ENCODE measurements at places on chromosomes 16 and 17.

DNA sequence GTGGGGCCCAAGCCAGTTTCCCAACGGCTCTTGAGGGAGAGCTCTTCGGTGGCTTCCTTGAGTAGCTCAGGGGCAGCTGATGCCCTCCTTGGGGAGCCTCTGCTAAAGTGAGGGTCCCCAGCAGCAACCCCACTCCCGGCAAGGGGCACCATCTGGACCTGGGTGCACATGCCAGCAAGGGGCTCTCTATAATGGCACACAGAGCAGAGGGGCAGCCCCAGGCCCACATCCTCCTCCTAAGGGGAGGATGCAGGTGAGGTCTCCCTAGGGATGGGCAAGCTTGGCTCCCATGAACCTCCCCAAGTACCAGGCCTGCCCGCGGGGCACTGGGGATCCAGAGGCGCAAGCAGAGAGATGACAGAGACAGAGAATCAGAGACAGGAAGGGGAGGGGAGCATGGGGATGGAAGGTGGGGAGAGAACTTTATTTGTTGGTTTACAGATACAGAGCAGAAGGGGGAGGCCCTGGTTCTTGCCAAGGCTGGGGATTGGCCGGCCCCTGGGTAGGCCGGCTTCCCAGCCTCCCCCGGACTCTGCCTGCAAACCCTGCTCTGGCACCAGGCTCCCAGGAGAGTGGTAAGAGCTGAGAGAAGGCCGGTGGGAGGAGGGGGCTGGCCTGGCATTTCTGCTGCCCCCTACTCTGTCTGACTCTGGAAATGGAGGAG lies 61.4 kb downstream of the SRCIN1 start:
- no peak overlapping the region for H3K27ac ChIP-seq
- H3K4me1 ChIP-seq: peaks cover 2% of the 10 kb centered on the region
- no peaks in the 10 kb centered on the region for H3K27me3 ChIP-seq
- no peaks in the 10 kb centered on the region for H3K36me3 ChIP-seq

- no peak overlapping the region for H3K27ac ChIP-seq
- H3K27me3 ChIP-seq: no peaks in the 10 kb centered on the region
- H3K4me3 ChIP-seq: no peak overlapping the region
- DNase-seq: no peak
- no peaks in the 10 kb centered on the region for H3K36me3 ChIP-seq
- peaks cover 16% of the 10 kb centered on the region for H3K4me1 ChIP-seq
These were observed 10.9 kb downstream of the RARA start for GRCh38 chr17:40319651-40320540.

- no peak overlapping the region for H3K4me3 ChIP-seq
- H3K27ac ChIP-seq: no peak overlapping the region
- no peaks in the 10 kb centered on the region for H3K4me1 ChIP-seq
- DNase-seq: no peak
These were observed 518.8 kb upstream of the SOX9 start for GRCh38 chr17:71601894-71602504.

DNA sequence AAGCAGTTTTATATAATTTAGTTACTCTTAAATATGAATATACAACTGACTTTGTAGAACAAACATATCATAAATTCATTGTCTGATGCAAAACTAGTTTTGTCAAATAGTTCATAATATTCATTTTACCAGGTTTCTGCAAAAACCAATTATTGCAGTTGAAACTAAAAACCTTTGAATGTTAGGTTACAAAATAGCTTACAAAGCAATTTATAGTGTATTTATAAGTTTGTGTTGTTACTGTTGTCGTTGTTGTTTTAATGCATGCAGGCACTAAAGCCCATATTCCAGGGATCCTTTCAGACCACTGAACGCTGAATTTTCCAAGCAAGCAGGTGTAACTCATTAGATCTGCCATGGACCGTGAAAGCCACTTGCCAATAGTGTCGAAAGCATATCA lies 427.6 kb downstream of the ZFHX3 start:
- H3K36me3 ChIP-seq: no peaks in the 10 kb centered on the region
- no peak overlapping the region for H3K27ac ChIP-seq
- no peaks in the 10 kb centered on the region for H3K27me3 ChIP-seq
- no peak for DNase-seq
- H3K4me1 ChIP-seq: no peaks in the 10 kb centered on the region

- no peaks in the 10 kb centered on the region for H3K27me3 ChIP-seq
- no peak overlapping the region for H3K27ac ChIP-seq
- peaks cover 18% of the 10 kb centered on the region for H3K36me3 ChIP-seq
- no peak for DNase-seq
- H3K4me3 ChIP-seq: peak overlapping the region; percentile 83
These were observed 388 bp downstream of the OXLD1 start for GRCh38 chr17:81666092-81666341.

GRCh38 chr17:7881276-7882054 lies 7.1 kb upstream of the CHD3 start:
- H3K4me3 ChIP-seq: no peak overlapping the region
- no peaks in the 10 kb centered on the region for H3K36me3 ChIP-seq
- DNase-seq: no peak
- 0 out of 2 replicates have a peak, but pooled peaks cover 2% of the 10 kb centered on the region for H3K4me1 ChIP-seq
- H3K27ac ChIP-seq: no peak overlapping the region

GRCh38 chr16:67260426-67261063 lies 11.8 kb downstream of the SLC9A5 start:
- no peak overlapping the region for H3K4me3 ChIP-seq
- no peak for DNase-seq
- H3K36me3 ChIP-seq: peaks cover 3% of the 10 kb centered on the region
- no peaks in the 10 kb centered on the region for H3K4me1 ChIP-seq

DNA sequence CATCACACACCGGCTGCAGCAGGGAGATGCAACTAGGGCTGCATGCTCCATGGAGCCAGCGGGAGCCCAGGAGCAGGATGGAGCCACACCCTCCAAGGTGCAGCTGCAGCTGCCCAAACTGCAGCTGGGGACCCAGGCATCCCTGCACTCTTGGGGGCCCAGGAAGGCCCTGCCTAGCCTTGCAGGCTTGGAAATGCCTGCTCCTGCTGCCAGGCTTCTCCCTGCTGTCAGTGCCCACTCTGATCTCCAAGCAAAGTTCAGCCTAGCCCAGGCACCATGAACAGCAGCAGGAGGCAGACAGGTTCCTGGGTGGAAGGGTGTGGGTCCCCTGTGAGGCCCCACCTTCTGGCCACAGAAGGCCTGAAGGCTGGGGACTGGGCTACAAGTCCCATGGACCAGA lies 1057.1 kb downstream of the CDH8 start:
- no peak overlapping the region for H3K4me3 ChIP-seq
- no peak for DNase-seq
- no peaks in the 10 kb centered on the region for H3K36me3 ChIP-seq
- H3K27ac ChIP-seq: no peak overlapping the region
- H3K4me1 ChIP-seq: no peaks in the 10 kb centered on the region

DNA sequence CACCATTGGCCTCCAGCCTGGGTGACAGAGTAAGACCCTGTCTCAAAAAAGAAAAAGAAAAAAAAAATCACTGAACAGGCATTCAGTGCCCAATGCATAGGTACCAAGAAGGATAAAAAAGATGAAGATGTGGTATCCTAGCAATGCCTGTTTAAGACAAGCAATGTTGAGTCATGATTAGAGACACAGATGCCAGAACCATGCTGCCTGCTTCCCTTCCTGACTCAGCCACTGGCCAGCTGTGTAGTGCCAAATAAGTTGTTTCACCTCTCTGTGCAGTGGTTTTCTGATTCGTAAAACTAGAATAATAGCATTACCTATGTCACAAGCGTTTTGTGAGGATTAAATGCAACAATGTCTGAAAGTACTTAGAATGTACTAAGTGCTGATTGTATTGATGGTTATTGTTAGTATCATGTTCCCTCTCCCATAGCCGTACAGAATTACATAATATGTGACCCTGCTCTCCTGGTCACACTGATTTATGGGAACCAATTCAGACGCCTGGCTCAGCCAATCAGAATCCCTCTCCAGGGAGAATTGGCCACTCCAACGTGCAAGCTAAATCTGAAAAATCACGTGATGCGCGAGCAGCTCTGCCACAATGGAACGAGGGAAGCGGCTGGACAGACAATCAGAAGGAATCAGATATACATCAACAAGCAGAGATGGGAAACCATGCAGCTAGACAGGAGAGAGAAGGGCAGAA lies 241.9 kb downstream of the SLC39A11 start:
- no peak overlapping the region for H3K4me3 ChIP-seq
- no peaks in the 10 kb centered on the region for H3K4me1 ChIP-seq
- no peaks in the 10 kb centered on the region for H3K36me3 ChIP-seq
- no peaks in the 10 kb centered on the region for H3K27me3 ChIP-seq
- DNase-seq: no peak

- H3K27ac ChIP-seq: no peak overlapping the region
- no peaks in the 10 kb centered on the region for H3K36me3 ChIP-seq
- no peaks in the 10 kb centered on the region for H3K4me1 ChIP-seq
- no peak for DNase-seq
- H3K27me3 ChIP-seq: no peaks in the 10 kb centered on the region
These were observed 77.1 kb downstream of the PRKCA start for GRCh38 chr17:66379544-66379943.

GRCh38 chr16:55506083-55506482 lies 2.8 kb upstream of the LPCAT2 start:
- no peak for DNase-seq
- no peaks in the 10 kb centered on the region for H3K27me3 ChIP-seq
- H3K4me1 ChIP-seq: peaks cover 2% of the 10 kb centered on the region
- H3K27ac ChIP-seq: no peak overlapping the region
- H3K4me3 ChIP-seq: no peak overlapping the region
- H3K36me3 ChIP-seq: no peaks in the 10 kb centered on the region

DNA sequence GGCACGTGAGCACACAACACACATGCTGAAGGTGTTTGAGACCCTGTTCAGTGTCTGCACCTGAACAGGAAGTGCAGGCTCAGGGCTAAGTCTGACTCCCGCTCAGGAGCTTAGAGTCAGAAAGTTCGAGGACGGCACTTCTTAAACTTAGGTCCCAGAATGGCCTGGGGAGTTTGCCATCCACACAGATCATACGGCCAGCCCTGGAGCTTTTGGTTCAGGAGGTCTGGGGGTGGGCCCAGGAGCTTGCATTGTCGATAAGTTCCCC lies 4.0 kb upstream of the CAMKK1 start:
- no peak overlapping the region for H3K27ac ChIP-seq
- DNase-seq: no peak
- H3K27me3 ChIP-seq: no peaks in the 10 kb centered on the region
- no peak overlapping the region for H3K4me3 ChIP-seq
- H3K36me3 ChIP-seq: no peaks in the 10 kb centered on the region
- 0 out of 2 replicates have a peak, but pooled peaks cover 4% of the 10 kb centered on the region for H3K4me1 ChIP-seq

DNA sequence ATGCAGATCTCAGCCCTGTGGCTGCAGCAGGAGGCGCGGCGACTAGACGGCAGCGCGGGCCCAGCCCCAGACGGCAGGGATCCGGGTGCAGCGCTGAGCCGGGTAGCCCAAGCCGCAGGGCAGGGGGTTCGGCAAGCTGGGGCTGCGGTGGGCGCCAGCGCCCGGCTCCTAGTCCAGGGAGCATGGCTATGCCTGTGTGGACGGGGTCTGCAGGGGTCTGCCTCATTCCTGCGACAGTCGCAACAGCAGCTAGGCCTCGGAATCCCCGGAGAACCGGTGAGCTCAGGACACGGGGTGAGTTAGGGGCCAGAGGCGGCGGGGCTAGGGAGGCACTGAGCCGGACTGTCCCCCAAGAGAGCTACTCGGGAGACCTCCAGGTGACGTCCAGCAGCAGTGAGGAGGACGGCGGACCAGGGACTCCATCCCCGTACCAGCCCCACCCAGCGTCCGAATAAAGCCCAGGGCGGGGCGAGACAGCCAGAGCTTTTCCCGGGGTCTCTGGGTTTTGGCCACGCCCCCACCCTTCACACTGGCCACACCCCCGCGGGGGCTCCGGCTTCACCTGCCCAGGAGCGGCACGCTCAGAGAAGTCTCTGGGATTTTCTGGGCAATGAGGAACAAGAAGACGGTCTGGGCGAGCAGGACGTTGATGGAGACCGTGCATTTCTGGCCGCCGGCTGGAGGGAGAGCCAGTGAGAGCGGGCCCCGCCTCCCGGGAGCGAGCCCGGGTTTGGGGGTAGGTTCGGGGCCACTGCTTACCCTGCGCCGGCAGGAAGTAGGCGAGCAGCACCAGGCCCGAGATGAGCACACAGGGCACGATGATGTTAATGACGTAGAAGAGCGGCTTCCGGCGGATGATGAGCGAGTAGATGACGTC lies 1.1 kb downstream of the C17orf107 start:
- H3K36me3 ChIP-seq: 0 out of 2 replicates have a peak, but pooled peaks cover 3% of the 10 kb centered on the region
- peak overlapping the region; percentile 7 for H3K4me3 ChIP-seq
- H3K4me1 ChIP-seq: 0 out of 2 replicates have a peak, but pooled peaks cover 3% of the 10 kb centered on the region
- no peak for DNase-seq
- no peaks in the 10 kb centered on the region for H3K27me3 ChIP-seq

- H3K36me3 ChIP-seq: no peaks in the 10 kb centered on the region
- no peak overlapping the region for H3K4me3 ChIP-seq
- H3K27ac ChIP-seq: no peak overlapping the region
- DNase-seq: no peak
These were observed 6.4 kb downstream of the KRT38 start for GRCh38 chr17:41434415-41434814.

- no peak overlapping the region for H3K27ac ChIP-seq
- no peak overlapping the region for H3K4me3 ChIP-seq
- H3K4me1 ChIP-seq: peaks cover 19% of the 10 kb centered on the region
- DNase-seq: no peak
These were observed 275.4 kb downstream of the SEC14L1 start for GRCh38 chr17:77416105-77416713.

GRCh38 chr16:88659160-88659559 lies 3.7 kb downstream of the MVD start:
- no peaks in the 10 kb centered on the region for H3K4me1 ChIP-seq
- no peaks in the 10 kb centered on the region for H3K27me3 ChIP-seq
- H3K4me3 ChIP-seq: no peak overlapping the region

- H3K27ac ChIP-seq: no peak overlapping the region
- H3K36me3 ChIP-seq: no peaks in the 10 kb centered on the region
- no peak overlapping the region for H3K4me3 ChIP-seq
- H3K27me3 ChIP-seq: no peaks in the 10 kb centered on the region
- no peak for DNase-seq
- no peaks in the 10 kb centered on the region for H3K4me1 ChIP-seq
These were observed 17.2 kb downstream of the SLC16A6 start for GRCh38 chr17:68273722-68274121.

DNA sequence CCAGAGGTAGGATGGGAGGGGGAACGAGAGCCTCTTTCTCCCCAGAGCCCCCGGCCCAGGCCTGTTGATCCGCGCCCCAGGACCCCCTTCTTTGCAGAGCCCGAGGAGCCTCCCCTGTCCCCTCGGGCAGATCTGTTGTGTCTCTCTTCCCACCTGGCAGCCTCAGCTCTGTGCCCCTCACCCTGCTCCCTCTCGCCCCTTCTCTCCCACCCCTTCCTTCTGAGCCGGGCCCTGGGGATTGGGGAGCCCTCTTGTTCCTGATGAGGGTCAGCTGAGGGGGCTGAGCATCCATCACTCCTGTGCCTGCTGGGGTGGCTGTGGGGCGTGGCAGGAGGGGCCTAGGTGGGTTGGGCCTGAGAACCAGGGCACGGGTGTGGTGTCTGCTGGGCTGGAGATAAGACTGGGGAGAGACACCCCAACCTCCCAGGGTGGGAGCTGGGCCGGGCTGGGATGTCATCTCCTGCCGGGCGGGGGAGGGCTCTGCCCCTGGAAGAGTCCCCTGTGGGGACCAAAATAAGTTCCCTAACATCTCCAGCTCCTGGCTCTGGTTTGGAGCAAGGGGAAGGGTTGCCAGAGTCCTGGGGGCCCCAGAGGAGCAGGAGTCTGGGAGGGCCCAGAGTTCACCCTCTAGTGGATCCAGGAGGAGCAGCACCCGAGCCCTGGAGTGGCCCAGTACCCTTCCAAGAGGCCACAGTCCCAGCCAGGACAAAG lies 65.4 kb downstream of the MRC2 start:
- no peak overlapping the region for H3K27ac ChIP-seq
- H3K4me1 ChIP-seq: no peaks in the 10 kb centered on the region
- no peak overlapping the region for H3K4me3 ChIP-seq
- H3K27me3 ChIP-seq: no peaks in the 10 kb centered on the region
- no peak for DNase-seq

GRCh38 chr17:14332331-14332730 lies 31.4 kb downstream of the HS3ST3B1 start:
- DNase-seq: no peak
- H3K36me3 ChIP-seq: no peaks in the 10 kb centered on the region
- H3K4me1 ChIP-seq: peaks cover 8% of the 10 kb centered on the region
- H3K4me3 ChIP-seq: no peak overlapping the region
- H3K27ac ChIP-seq: no peak overlapping the region

Measured in iPS DF 6.9 (cell line).